ENCODE measurements at places on chromosomes 7 and 10.

- DNase-seq, result peak; percentile 80
Observed at GRCh38 chr7:518630-519483, 789 bp downstream of the PDGFA start.

GRCh38 chr7:156222151-156222550, 409.9 kb upstream of the SHH start:
- DNase-seq, result no peak

- no peak for DNase-seq
Observed at GRCh38 chr7:4172883-4173282, 509.2 kb upstream of the FOXK1 start.

DNA sequence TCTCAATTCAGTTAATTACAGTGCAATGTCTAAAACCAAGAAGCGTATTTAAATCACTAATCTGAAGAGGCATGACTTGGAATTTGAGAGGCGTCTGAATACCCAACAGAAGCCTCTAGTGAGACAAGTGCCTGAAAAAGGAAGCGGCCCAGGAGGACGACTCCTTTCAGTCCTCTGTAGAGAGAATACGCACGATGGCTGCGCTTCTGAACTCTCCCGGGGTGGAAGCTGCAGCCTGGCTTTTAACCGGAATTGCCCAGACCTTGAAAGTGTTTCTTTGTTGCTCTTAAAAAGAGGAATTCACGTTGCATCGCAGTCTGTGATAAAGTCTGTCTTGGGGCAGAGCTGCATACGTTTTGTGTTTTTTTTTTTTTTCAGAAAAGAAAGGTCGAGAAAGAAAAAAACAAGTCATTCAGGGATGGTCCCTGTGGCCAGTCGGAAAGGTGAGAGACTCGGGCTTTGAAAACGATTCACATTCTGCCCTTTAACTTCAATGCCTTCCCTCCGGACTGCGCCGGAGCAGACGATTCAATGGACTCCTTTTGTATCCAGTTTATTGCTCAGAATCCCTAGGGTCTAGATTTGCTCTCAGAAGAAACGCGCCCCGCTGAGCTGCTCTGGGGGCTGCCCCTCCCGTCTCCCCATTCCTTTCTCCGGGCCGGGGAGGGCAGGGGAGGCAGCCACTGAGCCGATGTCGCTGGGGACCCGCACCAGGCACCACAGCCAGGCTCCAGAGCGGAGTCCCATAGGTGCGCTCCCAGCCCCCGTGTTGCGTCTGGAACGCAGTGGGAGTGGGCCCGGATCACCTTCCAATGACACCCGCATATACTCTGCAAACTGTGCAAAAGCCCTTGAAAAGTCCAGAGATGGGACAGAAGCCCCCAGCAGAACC, 994 bp upstream of the PTF1A start:
- DNase-seq, result no peak

- no peak for DNase-seq
Observed at GRCh38 chr10:71234004-71234894, 21.9 kb downstream of the UNC5B start.

- DNase-seq, result no peak
Observed at GRCh38 chr7:54563329-54563916, 21.2 kb downstream of the VSTM2A start.

GRCh38 chr10:88270871-88271713, 312.0 kb downstream of the RNLS start:
- no peak for DNase-seq

- DNase-seq, result no peak
Observed at GRCh38 chr7:41738806-41739205, 35.9 kb upstream of the INHBA start.

DNA sequence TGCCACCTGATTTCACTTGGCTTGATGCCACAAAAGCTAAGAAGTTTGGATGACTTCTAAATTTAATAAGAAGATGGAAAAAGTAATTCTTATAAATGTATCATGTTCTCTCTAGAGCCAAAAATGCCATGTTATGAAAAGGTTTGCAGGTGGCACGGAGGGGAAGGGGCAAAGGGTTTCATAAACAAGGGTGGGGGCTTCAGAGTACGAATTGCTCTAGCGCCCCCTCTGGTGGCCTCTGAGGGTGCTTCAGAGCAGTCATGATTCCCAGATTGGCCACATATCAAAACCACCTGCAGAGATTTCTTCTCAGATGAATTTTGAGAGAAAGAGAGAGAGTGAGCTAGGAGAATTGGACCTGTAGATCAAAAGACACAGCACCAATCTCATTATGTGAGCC, 208.6 kb upstream of the YAE1 start:
- DNase-seq, result no peak

DNA sequence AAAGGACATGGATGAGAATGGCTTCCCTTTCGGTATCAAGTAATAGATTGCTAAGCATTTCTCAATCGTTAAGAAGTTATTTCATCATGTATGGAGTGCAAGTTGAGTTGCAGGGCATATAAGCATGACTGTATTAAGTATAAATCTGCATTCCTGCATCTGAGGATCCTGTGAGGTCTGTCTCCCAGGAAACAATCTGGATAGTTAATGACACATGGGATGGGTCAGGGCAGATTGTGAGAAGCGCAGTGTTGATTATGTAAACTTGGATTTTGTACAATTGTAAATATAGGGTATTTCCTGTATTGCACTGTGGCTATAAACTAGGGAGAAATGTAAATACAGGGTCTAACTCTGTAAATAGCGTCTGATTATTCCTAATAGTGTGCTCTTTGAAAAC, 102.6 kb downstream of the PLXDC2 start:
- no peak for DNase-seq
